ENCODE measurements at places on chromosomes 2 and 18.
A peak's percentile ranks its signal among the peaks of the same experiment; 100 is the strongest.

DNA sequence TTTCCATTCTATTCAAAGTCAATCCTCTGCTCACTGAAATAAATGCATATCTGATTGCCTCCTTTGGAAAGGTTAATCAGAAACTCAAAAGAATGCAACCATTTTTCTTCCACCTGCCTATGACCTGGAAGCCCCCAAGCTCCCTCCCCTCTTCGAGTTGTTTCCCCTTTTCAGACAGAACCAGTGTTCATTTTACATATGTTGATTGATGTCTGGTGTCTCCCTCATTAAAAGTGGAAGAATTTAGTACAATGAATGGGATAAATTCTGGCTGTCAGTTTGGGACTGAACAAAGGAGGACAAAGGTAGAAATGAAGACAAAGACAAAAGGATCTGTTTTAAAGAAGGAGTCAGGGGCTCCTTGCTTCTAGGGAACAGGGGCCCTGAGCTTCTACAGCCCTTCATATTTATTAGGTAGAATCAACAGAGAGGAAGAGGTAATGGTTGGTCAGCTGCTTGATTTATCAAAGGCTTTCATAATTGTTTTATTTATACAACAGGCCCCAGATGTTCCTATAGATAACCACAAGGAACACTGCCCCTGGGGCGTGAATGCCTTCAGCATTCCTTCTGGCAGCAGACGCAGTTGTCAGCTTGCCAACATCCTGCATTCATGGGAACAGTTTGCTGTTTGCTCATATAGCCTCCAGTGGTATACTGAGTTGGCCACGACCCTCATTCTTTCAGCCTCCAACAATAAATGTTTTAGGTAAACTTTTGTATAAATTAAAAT, 949.8 kb upstream of the LRATD1 start:
- DNase-seq, result no peak

DNA sequence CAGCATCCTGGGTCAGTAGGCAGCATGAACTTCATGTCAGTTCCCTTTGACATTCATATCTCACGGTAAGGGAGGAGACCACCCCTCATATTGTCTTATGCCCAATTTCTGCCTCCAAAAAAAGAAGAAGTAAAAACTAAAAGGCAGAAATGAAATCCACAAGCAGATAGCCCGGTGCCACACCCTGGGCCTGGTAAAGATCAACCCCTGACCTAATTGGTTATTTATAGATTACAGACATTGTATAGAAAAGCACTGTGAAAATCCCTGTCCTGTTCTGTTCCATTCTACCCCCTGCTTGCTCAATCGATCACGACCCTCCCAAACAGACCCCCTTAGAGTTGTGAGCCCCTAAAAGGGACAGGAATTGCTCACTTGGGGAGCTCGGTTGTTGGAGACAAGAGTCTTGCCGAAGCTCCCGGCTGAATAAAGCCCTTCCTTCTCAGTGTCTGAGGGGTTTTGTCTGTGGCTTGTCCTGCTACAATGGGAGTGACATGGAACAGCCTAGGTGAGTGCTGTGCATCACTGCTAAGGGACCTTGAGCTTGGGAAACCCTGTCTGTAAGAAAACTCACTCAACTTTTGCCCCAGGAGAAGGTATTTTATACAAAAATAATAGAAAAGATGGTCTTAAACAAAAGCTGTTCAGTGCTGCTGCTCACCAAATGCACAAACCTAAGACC, 11.1 kb downstream of the NDUFV2 start:
- DNase-seq, result peak; percentile 49

DNA sequence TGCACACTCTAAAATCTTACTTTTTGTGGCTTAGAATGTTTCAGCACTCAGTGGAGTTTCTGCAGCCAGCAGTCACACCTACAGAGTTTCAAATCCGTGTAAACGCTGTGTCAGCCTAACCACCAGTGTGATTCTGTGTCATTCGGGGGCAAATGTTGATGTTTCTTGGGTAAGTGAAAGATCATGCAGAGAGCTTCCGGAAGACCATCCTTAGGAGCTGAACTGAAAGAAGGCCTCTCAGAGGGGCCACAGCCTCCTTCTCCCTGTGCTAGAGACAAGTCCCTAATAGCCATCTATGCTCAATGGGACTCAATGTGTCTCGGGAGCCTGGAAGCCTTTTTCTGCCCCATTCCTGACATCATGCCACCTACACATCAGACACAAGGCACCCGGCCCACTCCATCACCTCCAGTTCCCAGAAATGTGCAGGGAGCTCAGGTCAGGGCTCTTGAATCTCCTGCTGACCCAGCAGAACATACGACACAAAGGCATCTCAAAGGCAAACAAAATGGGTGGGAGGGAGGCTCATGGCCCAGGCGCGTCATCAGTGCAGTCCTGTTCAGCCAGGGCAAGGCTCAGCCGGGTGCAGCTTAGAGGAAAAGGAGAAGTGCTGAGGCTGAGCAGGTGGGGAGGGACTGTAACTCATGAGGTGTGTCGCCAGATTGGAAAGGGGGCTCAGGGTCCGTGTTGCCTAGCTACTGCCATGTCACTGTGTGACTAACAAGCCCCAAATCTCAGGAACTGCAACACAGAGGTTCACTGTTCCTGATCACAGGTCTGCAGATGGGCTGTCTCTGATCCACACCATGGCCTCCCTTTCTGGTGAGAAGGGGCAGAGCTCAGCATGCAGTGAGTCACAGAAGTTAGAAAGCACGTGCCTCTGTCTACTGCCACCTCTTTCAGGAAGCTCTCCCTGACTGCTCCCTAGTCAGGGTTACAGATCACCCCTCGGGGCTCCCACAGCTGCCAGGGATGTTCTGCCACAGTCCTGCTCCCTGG, 82.0 kb downstream of the SMAD7 start:
- peak; percentile 60 for DNase-seq

GRCh38 chr18:35634323-35634722, 52.8 kb downstream of the GALNT1 start:
- DNase-seq, result no peak

GRCh38 chr2:237022533-237022932, 63.2 kb upstream of the COPS8 start:
- DNase-seq, result no peak

DNA sequence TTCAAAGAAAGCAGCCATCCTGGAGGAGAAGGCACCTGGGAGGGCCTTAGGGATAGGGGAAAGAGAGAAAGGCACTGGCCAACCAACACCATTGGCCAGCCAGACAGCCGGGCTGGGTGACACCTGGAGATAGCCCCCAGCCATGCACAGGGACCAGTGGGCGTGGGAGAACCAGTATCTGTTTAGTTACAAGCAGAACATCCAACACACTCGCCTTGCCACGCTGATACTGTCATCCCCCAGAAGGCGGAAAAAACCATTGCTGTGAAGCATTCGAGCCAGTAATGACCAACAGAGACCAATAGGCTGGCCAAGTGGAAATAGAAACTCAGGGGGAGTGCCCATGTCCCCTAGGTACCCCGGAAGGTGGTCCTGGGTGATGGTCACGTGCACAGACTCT, 15.5 kb downstream of the ASPRV1 start:
- DNase-seq, result no peak

DNA sequence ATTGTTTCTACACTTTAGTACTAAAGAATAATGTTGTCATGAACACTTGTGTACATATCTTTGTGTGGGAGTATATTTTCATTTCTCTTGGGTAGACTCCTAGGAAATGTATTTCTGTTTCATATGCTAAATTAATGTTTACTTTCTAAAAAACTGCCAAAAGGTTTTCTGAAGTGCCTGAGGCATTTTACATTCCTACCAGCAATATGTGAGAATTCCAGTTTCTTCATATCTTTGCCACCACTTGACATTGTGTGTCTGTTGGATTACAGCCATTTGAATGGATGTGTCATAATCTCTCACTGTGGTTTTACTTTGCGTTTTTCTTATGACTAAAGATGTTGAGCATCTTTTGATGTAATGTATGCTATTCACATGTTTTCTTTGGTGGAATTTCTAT, 428.2 kb upstream of the KCNH7 start:
- DNase-seq, result peak; percentile 52

DNA sequence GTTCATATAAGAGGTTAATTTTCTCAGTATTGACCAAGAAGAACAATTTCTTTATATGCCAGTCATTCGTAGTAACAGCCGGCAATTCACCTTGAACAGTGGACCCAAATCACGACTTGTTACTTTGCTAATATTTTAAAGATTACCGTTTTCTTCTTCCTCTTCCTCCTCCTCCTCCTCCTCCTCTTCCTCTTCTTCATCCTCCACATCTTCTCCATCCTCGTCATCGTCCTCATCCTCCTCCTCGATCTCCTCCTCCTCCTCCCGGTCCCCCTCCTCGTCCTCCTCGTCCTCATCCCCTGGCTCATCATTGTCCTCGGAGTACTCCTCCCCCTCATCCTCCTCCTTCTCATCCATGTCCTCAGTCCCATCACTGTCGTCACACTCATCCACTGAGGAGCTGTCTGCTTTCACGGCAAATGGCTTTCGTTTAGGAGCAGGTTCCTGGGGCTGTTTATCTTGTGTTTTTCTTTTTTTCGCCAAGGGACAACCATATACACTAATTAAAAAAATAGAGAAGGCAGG, 198.6 kb upstream of the PXDN start:
- DNase-seq, result no peak

DNA sequence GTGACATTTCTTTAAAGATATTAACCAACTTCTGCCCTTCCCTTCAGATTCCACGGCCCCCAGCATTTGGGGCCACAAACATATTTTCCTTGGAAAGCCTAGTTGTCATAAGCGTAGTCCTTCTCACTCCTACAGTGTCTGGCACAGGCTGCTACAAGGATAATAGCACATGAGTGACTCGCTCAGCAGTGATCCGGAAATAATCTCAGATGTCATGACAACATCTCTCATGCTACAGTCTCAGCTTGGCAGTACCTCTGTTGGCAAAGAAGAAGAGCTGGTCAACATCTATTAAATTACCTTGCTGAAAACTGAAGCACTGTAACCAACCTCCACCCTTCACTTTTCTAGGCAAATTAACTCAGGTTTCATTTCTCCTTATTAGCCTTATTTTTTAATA, 351.7 kb downstream of the RAD51AP2 start:
- DNase-seq, result no peak

GRCh38 chr2:181465676-181466375, 8.6 kb downstream of the ITGA4 start:
- peak; percentile 29 for DNase-seq

DNA sequence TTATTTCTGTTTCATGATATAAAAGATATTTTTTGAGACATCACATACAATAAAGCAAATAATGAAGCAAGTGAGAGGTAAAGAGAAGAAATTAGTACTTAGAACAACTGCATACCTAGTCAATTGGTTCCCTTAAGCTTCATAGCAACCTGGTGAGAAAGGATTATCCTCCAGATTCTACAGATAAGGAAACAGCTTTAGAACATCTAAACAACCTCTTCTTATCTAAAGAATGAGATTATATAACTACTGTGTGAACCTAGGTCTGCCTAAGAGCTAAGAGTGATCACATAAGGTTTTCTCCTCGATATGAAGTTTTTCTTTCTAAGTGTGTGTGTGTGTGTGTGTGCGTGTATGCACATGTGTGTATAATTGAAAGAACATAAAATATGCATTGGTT, 265.1 kb downstream of the NOL4 start:
- no peak for DNase-seq

DNA sequence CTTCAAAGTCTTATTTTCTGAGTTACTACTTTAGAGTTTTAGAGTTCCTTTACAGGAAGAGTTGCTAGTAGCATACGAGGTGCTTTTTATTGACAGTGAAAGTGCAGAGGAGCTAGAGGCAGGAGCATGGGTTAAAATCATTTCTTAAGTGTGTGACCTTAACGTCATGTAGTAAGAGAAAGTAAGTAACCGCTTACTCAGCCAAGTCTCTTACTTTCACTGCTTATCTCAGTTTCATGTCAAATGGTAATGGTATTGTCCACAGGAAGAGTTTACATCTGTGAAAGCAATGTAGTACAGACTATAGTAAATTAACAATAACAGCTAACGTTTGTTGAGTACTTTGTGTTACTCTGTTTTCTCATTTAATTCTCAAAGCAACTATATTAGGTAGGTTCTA, 12.6 kb downstream of the NDUFAF7 start:
- no peak for DNase-seq

DNA sequence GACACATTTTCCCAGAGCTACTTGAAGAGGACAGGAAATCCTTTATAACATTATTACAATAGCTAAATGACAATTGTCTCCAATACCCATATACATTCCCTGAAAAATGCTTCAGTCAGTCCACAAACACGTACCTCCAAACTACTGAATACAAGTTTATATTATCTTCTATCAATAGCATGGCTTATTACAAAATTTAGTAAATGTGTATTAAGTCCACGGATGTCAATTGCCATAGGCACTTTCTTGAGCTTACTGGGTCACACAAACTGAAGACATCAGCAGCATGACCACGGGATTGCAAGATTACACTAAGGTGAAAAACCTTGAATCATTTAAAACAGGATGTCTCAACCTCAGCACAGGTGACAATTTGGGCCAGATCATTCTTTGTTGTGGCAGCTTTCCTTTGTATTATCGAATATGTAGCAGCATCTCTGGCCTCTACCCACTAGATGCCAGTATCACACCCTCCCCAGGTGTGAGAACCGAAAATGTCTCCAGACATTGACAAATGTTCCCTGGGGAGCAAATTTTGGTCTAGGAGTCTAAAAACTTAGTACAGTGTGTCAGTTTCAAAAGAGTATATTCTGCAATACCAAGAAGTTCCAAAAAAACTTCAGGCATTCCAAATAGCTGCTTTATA, 1.4 kb downstream of the MBD2 start:
- no peak for DNase-seq

- DNase-seq, result no peak
These were observed 70.7 kb downstream of the NDUFA10 start for GRCh38 chr2:239954166-239955086.

DNA sequence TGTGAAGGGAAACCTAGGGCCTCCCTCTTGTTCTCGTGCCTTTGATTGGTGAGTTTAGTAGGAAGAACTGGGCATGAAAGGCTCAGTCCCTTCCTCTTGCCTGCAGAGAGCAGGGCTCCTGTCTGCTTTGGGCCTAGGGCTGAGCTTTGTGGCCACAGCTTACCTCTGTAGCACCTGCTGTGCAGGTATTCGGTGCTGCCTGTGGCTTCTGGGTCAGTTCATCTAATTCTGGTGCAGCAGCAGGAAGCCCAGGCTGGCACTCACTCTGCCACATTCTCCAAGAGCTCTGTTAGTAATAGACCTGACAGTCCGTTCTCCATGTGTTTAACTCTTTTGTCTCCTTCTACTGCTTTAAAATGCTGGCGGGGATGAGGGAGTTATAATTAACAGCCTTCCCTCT, 96.5 kb downstream of the DLGAP1 start:
- DNase-seq, result no peak

DNA sequence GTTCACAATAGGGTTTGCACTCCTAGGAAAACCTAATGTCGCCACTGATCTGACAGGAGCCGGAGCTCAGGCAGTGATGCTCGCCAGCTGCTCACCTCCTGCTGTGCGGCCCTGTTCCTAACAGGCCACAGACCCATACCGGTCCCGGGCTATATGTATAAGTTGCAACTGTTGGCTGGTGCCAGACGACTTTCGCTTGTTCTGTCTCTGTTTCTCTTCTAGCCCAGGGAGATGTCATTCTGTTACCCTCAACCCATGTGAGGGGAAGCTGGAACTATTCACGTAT, 170.3 kb downstream of the BCL2 start:
- no peak for DNase-seq

DNA sequence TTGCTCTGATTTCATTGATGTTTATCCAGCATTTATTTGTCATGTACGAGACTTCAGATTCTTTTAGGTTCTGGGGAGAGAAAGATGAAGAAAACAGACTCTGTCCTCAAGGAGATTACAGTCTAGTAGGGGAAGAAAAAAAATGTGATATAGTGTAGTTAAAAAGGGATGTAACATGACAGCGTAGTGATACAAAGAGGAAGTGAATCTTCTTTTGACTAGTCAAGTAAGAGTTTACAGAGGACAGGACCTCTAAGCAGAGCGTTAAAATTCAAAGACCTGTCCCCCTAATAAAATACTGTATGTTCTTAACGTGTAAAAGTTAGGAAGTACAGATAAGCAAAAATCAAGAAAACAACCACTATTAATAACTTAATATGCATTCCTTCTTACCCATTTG, 47.7 kb downstream of the NCOA1 start:
- peak; percentile 87 for DNase-seq

Measured in MV-4-11 (cell line).